ENCODE measurements at places on chromosomes 11 and 22. TPM values are rescaled to one million over a fixed set of nuclear protein-coding genes. Genes with fewer than 3 reads are reported as not detected.
A peak's percentile ranks its signal among the peaks of the same experiment; 100 is the strongest.

Gene PDGFB
- 6.7 TPM for total RNA-seq

GRCh38 chr11:63915961-63916836 is 765 bp downstream of the RCOR2 start:
- no peaks in the 10 kb centered on the region for H3K27me3 ChIP-seq
- H3K4me1 ChIP-seq = peaks cover 12% of the 10 kb centered on the region
- H3K4me3 ChIP-seq = peak overlapping the region; percentile 85
- DNase-seq = peak; percentile 76
- H3K36me3 ChIP-seq = peaks cover 2% of the 10 kb centered on the region

DNA sequence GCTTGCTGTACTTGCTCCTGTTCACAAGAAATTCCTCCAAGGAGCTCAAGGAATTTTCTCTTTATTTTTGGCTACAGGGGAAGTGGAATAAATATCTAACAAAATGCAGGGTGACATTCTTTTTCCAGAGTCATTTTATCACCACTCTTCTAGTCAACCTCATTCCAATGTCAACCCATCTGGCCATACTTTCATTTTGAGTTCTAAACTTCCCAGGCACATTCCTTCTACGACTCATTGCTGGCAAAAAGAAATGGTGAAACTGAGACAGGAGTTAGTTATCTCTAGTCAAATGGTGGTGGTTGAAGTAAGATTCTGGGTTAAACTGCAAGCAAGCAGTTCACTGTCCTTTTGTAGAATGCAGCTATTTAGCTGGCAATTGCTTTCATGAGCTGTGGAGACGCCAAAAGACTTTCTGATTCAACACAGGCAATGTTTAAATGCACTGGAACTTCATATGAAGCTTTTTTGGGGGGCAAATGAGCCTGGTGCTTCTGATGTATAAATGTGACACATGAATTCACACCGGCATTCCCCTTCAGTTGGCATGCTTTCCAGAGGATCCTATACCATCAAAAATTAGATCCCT is 304.6 kb downstream of the CADM1 start:
- H3K36me3 ChIP-seq = peaks cover 7% of the 10 kb centered on the region
- H3K4me1 ChIP-seq = peaks cover 1% of the 10 kb centered on the region
- H3K27me3 ChIP-seq = no peaks in the 10 kb centered on the region
- no peak overlapping the region for H3K27ac ChIP-seq
- H3K4me3 ChIP-seq = no peak overlapping the region
- DNase-seq = no peak

Gene OR51B4
- total RNA-seq = not detected

Gene C11orf91
- 0.69 TPM for total RNA-seq

Measured in progenitor cell of endocrine pancreas (in vitro differentiated cells).